ENCODE measurements at places on chromosomes 11 and 22.

DNA sequence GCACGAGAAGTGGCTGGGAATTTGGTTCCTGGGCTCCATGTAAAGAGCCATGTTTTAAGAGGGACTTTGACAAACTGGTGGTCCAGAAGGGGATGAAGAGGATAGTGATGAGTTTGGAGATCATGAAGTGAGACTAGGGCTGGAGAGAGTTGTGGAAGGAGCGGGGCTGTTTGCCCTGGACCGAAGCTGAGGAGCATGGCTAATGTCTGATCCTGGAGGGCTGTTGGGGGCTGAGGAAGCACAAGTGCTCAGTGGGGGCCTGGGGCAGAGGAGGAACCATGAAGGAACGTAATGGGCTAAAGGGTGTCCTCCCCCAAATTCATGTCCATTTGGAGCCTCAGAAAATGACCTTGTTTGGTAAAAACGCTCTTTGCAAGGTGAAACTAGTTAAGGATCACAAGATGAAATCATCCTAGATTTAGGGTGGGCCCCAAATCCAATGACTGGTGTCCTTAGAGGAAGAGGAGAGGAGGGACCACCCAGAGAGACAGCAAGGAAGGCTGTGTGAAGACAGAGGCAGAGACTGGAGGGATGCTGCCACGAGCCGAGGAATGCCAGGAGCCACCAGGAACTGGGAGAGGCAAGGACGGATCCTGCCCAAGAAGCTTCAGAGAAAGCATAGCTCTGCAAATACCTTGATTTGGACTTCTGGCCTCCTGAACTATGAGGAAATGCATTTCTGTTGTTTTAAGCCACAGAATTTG lies 107.3 kb upstream of the LMO1 start:
- DNase-seq: no peak

GRCh38 chr11:63897459-63898146 lies 19.4 kb downstream of the RCOR2 start:
- DNase-seq: no peak

GRCh38 chr22:19809741-19810140 lies 44.9 kb downstream of the GNB1L start:
- no peak for DNase-seq

DNA sequence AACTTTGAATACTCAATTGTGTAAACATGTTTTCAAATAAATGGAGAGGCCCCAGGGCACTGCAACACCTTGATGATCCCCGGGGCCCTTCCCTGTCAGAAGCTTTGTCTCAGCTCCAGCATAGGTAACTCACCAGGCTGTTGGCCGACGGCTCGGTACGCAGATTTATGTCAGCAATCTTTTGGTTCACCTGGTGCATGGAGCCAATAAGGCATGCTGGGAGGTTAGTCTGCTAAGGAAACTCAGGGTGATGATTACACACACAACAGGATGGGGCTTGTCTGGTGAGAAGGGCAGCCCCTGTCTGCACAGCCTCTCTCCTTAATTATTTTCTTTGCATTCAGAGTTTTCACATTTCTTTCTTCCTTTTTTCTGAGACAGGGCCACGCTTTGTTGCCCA lies 10.8 kb downstream of the FAM227A start:
- no peak for DNase-seq

- DNase-seq: no peak
Observed at GRCh38 chr11:98053851-98054250, 966.9 kb upstream of the CNTN5 start.

DNA sequence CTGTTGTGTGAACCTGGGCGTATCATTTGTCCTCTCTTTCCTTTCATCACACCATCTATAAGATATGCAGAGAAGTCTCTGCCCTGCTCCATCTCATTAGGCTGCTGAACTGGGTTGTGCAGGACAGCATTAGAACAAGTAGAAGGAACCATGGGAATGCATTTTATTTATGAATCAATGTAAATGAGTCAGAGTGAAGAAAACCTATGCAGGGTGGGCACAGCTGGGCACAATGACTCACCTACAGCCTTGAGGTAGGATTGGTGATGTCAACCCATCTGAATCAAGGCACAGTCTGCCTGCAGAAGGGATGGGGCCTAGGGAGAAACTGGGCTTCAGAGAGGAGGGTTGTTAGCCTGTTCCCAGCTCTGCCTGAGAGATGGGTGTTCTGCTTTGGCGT lies 123.4 kb downstream of the CSNK2A3 start:
- no peak for DNase-seq
